Naive thymus-derived CD4-positive, alpha-beta T cell (primary cell): ENCODE measurements at places on chromosomes 1 and 21.

DNA sequence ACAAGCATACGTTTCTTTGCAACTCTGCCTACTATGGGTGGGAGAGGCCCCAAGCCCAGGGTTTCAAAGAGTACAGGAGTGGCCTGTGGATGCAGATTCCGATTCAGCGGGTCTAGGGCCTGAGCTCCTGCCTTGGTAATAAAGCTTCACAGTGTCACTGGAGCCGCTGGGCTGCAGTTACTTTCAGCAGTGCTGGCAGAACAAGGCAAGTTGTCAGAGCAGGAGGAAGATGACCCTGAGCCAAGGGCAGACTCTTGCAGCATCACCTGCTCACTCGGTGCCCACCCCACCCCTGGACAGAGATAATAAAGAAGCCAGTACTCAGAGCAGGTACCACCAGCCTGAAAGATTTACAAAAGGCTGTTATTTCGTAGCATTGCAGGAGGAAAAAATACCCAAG, 8.0 kb upstream of the RAP1GAP start:
- no peak for DNase-seq

GRCh38 chr1:54806931-54807611, 5.9 kb upstream of the TTC22 start:
- no peak for DNase-seq

DNA sequence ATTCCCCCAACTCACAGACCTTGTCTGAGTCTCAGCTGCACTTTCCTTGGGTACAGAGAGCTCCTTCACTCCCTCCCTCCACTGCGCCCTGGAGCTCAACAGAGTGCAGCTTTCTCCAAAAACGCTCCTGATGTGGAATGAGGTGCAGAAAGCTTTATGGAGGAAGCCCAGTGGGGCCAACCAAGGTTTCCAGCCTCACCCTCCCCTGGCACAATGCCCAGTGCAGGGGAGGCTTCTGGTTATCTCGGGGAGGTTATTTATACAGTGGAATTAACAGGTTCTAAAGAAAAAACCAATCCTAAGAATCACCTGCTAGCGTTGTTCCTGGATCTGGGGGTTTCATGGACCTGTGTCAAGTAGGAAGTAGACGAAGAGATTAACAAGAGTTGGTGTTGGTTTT, at the start of gene ITLN1:
Gene ITLN1, minus strand, starts transcription at position 139 of the 400 bp plus-strand sequence. CDS start 303 bp downstream, outside the sequence.
- no peak for DNase-seq

DNA sequence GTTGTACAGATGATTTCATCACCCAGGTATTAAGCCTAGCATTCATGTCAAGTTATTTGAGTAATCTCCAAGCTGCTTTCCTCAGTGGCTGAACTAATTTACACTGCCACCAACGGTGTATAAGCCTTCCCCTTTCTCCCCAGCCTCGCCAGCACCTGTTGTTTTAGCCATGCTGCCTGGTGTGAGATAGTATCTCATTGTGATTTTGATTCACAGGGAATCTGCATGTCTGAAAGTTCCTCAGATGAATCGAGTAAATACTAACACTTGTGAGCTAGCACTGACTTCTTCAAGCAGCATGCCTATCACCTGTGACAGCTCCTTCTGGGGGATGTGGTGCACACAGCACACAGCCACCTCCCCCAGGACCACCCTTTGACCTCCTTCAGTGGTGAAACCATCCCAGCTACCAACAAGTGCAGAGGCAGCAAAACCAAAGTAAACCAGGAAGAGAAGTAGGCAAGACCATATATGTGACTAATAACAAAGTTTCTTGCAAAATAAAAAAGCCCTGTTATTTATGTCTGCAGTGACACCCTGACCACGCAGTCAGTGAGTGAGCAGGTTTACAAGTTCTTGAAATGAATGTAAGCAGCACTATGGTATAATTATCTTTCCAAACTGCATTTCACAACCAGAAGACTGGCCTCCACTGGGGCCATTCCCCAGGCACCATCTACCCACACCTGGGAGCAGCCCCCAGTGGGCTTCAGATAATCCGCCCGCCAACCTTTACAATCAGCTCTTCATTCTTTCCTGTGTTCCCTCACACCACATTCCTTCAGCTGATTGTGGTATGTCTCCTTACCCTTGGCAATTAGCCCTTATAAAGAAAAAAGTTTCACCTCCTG, 173.8 kb downstream of the ETS2 start:
- DNase-seq = no peak
